ENCODE measurements at places on chromosomes 3 and 15. TPM values are rescaled to one million over a fixed set of nuclear protein-coding genes. Genes with fewer than 3 reads are reported as not detected.

The RASGRP1 gene
- total RNA-seq, result 0.12 TPM

The PLA2G4D gene
- total RNA-seq, result not detected

The PEAK1 gene
- total RNA-seq, result 10.9 TPM

The SUSD5 gene
- 0.12 TPM for total RNA-seq

The GRAMD2A gene
- total RNA-seq, result not detected

The TMEM108 gene
- 0.10 TPM for total RNA-seq

The CTXND1 gene
- total RNA-seq, result 6.0 TPM

The TPRG1 gene
- 29.7 TPM for total RNA-seq

Measured in right lobe of liver (tissue), 6 donors.